C1 segment of cervical spinal cord (tissue), 14 donors: ENCODE measurements at places on chromosomes 7 and 10.

GRCh38 chr10:125082881-125083575 lies 77.3 kb downstream of the CTBP2 start:
- no peak for DNase-seq

GRCh38 chr7:43771128-43771527 lies 12.6 kb downstream of the BLVRA start:
- DNase-seq = no peak

DNA sequence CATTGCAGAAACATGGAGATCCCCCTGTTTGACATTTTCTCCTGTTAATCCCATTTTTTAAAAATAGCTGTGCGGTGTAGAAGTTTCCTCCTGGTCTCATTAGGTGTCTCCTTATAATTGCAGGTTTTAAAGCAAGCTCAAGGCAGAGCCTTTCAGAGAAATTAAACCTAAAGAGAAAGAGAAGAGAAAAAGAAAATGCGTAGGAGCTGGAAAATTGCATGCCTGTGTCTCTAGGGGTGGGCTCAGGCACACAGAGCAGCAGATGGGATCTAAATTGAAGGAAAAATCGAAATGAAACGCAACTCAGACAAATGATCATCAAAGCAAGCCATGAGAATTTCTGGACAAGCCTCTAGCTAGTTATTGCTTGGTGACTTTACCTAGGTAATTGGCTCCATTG lies 40.1 kb downstream of the GPR26 start:
- DNase-seq = no peak

GRCh38 chr10:98293550-98294269 lies 25.7 kb upstream of the LOXL4 start:
- DNase-seq = no peak

- no peak for DNase-seq
These were observed 58.6 kb downstream of the TACC2 start for GRCh38 chr10:122047560-122047959.

DNA sequence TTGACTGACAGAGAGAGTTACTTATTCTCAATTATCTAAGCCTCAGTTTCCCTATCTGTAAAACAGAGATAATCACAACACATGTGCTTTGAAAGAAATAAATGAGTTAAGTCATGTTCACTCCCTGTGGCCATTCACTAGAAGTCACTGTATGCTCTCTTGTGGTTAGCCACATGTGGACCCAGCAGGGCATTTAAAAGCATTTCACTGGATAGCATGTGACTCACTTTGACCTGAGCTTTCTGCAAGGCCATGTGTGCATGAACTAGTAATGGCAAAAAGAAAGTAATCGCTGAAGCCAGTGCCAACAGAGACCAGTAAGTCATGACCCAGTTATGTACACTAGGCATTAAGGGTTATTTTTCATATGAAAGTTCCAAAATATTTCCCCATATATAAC lies 557.0 kb upstream of the IGFBP3 start:
- no peak for DNase-seq

- DNase-seq = no peak
These were observed 36.6 kb downstream of the ATRNL1 start for GRCh38 chr10:115129752-115130151.

GRCh38 chr7:92461027-92462003 lies 14.0 kb downstream of the GATAD1 start:
- DNase-seq = no peak

DNA sequence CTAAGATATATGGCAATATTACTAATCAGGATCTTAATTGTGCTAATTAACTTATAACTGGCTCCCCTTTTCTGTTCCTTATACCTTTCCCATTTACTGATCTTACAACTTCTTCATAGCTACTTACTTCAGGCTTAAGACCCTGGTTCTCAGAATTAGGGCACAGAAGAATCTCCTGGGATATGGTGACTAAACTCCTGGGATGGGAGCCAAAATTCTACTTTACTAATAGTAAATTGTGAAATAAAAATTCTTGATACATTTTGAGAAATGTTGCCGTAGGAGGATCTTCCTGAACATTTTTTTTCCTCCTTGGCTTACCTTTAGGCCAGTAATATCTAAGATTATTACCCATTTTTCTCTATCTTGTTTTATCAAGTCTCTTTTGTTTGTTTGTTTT lies 309.5 kb downstream of the ATRNL1 start:
- no peak for DNase-seq

GRCh38 chr7:18445916-18446520 lies 49.5 kb upstream of the HDAC9 start:
- no peak for DNase-seq

DNA sequence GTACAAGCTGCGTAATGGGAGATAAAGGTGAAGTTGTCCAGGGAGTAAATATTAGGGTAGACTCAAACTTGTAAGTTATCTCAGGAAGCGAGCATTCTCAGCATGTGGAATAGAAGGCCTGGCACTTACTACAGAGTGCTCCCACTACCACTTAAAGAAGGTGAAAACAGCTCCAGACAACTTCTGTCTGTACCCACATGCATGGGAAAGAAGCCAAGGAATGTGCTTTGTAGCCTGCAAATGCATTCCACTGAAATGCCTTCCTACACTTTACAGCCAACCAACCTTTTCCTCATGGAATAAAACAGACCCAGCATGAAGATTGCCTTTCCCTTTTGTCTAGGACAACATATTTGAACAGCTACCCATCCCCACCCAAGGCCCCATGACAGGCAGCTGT lies 45.4 kb upstream of the NPSR1 start:
- no peak for DNase-seq

GRCh38 chr7:112140600-112140999 lies 65.6 kb downstream of the DOCK4 start:
- no peak for DNase-seq

DNA sequence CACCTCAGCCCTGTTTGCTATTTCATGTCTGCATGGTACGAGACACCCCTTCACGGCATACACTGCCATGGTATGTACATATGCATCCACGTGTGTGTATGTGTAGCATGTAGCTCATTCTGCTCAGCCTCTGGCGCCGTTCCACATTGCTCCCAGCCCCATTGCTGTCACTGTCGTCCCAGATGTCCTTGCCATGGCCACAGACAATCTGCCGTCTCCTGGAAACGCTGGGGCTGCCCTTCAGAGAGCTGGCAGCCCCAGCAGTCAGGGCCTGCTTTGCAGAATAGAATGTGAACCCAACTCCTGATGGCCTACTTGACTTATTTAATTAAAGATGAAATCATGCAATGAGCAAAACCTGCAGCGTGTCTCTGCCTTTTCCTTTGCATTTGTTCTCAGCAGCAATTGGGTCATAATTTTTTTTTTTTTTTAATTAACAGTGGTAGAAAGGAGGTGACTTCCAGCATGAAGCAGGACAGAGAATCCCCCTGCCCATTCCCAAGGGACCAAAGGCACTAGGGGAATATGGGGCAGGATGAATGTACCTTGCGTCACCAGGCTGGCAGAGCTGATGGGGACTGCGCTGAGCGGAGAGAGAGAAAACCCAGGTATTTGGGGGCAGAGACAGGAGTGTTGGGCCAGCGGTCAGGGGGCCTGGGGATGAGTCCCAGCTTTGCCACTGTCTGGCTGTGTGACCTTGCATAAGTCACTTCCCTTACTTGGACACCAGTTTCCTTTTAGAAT lies 49.2 kb downstream of the CHST3 start:
- peak; percentile 46 for DNase-seq
